ENCODE measurements at places on chromosomes 5 and 9.

- DNase-seq, result no peak
Observed at GRCh38 chr9:14992081-14992480, 81.9 kb upstream of the FREM1 start.

- DNase-seq, result no peak
Observed at GRCh38 chr5:163807781-163808180, 302.4 kb downstream of the MAT2B start.

GRCh38 chr9:12980085-12980851 is 205.4 kb downstream of the LURAP1L start:
- no peak for DNase-seq

GRCh38 chr5:16713386-16713928 is 96.7 kb upstream of the RETREG1 start:
- no peak for DNase-seq

- DNase-seq, result peak; percentile 55
Observed at GRCh38 chr5:16465544-16466432, at the start of gene ZNF622. TSS of gene ZNF622 (minus strand) at chr5:16465800. CDS start at chr5:16465665, 135 bp downstream.

GRCh38 chr5:39520232-39520572 is 95.4 kb upstream of the DAB2 start:
- no peak for DNase-seq

DNA sequence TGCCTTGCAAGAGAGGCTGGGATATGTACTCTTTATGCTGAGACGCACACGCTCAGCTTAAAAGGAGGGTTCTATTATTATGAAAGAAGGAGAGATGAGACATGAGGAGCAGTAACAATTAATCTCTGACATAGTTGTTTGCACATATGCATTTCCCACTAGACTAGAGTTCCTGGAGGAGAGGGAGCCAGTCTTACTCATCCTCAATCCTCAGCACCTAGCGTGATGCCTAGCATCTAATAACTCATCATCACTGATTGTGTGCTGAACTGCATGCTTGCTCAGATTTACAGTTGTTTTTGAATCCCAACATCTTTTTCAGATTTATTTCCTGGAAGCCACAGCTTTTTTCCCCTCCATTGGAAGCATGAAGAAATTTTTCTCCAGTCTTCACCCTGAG is 35.5 kb downstream of the GCNT4 start:
- no peak for DNase-seq

DNA sequence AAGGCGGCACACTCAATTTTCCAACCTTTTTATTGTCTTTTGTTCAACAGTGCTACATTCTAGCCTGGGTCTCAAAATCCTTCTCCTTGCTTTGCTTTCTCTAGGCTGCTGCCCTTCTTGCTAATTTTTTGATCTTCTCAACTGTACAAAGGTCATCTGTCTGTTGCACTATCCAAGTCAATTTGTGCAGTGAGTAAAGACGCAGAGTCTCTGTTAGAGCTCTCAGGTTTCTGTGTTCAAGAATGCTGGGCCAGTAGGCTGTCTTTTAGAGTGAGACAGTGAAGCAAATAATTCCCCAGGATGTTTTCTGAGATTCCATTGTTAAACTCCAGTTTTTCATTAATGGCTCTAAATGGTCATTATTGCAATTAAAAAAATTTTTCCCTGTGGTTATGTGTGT is 255.7 kb upstream of the ACTBL2 start:
- no peak for DNase-seq

Data from HuH-7.5 (cell line).